ENCODE measurements at places on chromosomes 2 and 18.

GRCh38 chr2:170371231-170371998 lies 193.5 kb downstream of the MYO3B start:
- no peak for DNase-seq

- peak; percentile 64 for DNase-seq
Observed at GRCh38 chr2:207734264-207734635, 22.8 kb downstream of the CCNYL1 start.

GRCh38 chr18:31646332-31647126 lies 37.9 kb downstream of the B4GALT6 start:
- DNase-seq, result no peak

DNA sequence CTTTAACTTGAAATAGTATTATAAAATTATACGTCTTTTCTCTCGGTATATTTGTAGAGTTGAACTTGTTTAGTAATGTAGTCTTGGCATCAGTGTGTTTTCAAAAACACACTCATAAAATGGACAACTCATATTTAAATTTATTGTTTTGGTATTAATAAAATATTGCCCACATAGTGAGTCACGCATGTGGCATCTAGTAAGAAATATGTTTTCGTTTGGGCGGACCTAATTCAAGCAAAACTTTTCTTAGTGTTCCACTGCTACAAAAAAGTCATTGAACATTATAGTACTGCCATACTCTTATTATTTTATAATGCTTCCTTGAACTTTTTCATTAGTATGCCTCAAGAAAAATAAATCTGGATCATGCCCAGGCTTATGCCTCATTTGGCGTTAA lies 31.1 kb upstream of the FAM237A start:
- DNase-seq, result no peak

DNA sequence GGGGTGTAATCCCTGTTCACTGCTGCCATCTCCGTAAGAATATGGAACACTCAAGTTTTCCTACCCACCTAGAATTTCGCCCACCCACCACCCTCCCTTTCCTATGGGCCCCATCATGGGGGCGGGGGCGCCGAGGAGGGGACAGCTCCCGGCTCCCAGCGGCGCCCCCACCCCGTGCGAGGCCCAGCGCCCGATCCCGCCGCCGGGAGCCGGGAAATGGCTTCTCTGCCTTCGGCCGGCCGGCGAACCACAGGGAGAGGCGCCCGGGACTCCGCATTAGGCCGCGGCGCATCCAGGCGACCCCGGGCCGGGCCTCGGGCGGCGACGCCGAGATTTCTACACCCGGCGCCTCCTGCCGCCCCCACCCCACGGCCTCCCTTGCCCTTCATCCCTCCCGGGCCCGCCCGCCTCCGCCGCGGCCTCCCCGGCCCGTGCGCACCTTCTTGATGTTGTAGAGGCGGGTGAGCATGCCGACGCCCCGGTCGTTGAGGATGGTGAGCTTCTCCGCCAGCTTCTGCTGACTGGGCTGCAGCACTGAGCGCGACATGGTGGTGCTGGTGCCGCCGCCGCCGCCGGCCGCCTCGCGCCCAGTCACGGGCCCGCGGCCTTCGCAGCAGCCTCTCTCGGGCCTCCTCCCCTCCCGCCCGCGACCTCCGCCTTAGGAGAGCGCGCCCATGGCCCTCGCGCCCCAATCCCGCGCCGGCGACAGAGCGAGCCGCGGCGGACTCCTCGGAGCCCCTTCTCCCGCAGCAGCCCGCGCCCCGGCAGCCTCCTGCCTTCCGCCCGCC lies 510 bp downstream of the NCKAP1 start:
- DNase-seq, result no peak

- DNase-seq, result peak; percentile 63
Observed at GRCh38 chr2:44392338-44392943, 30.7 kb downstream of the CAMKMT start.

- peak; percentile 13 for DNase-seq
Observed at GRCh38 chr2:120476141-120476540, 130.2 kb downstream of the INHBB start.

- no peak for DNase-seq
Observed at GRCh38 chr2:240594511-240595380, 8.2 kb downstream of the CAPN10 start.

- no peak for DNase-seq
Observed at GRCh38 chr2:108993095-108993937, 4.3 kb upstream of the EDAR start.

DNA sequence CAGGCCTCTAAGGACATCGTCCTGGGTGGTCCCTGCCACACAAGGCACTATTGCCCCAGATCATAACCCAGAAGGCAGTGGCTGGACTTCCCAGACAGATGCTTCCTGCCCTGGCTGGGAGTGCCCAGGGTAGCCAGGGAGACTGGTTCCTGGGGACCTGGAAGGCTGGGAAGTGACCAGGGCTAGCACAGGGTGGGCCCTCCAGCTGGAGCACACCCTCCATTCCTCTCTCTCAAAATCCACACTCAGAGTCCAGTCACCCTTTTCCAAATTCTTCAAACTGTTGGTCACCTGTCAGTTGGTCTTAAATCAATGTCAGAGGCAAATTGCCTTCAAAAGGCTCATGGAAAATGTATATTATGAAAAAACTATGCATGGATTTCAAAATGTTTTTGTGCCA lies 11.6 kb upstream of the TUBB6 start:
- no peak for DNase-seq

GRCh38 chr2:167752734-167753133 lies 494.7 kb downstream of the STK39 start:
- no peak for DNase-seq

GRCh38 chr2:8371653-8372052 lies 310.2 kb upstream of the ID2 start:
- DNase-seq, result no peak

- DNase-seq, result no peak
Observed at GRCh38 chr2:150109912-150110311, 377.6 kb downstream of the RND3 start.

GRCh38 chr2:98604547-98604946 lies 3.8 kb downstream of the COA5 start:
- no peak for DNase-seq

GRCh38 chr2:62653582-62654422 lies 51.7 kb upstream of the EHBP1 start:
- DNase-seq, result no peak

- DNase-seq, result no peak
Observed at GRCh38 chr18:2672872-2673271, 17.3 kb downstream of the SMCHD1 start.

GRCh38 chr2:175568109-175568730 lies 386.7 kb upstream of the ATP5MC3 start:
- DNase-seq, result no peak

DNA sequence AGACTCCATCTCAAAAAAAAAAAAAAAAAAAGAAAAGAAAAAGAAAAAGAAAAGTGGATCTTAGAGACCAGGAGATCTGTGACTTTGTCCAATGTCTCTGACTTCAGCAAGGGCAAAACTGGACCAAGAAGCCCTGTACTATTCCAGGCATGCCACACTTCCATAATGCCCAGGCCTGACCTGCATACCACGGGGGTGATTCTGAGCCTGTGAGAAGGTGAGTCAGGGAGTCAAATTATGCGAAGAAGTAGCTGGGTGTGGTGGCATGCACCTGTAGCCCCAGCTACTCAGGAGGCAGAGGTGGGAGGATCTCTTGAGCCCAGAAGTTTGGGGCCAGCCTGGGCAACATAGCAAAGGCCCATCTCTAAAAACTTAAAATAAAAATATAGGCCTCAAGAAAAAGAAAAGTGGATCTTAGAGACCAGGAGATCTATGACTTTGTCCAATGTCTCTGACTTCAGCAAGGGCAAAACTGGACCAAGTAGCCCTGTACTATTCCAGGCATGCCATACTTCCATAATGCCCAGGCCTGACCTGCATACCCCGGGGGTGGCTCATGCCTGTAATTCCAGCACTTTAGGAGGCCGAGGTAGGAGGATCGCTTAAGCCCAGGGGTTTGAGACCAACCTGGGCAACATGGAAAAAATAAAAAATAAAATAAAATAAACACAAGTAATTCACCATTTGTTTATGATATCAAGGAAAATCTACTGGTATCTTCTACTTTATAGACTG lies 12.2 kb upstream of the PUM2 start:
- no peak for DNase-seq

GRCh38 chr18:57954935-57955334 lies 89.1 kb upstream of the NEDD4L start:
- no peak for DNase-seq

- DNase-seq, result no peak
Observed at GRCh38 chr2:122851972-122852531, 1096.6 kb downstream of the TSN start.

- DNase-seq, result no peak
Observed at GRCh38 chr2:163600801-163601200, 135.0 kb downstream of the FIGN start.

DNA sequence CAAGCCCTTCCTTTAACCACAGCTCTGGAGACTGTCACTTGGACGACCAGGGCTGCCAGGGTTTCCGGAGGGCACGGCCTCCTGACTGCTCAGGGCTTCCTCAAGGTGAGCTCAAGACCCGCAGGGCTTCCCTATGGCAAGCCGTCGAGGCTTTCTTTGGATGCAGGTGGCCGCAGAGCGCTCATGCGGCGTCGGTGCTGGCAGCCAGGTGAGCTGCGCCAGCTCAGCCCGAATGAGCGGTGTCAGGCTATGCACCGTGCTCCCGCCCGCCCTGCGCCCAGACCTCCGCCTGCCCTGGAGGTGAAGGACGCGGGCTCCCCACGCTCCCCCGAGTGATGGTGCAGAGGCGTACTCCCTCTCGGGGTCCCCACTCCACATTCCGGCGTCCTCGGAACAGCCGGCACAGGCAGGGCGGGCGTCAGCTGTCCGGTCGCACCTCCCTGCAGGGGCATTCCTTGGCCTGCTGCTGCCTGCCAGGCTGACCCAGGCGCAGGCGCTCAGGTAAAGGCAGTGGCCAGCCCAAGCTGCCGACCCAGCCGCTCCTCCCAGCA lies 20.8 kb upstream of the TUBB6 start:
- DNase-seq, result no peak

DNA sequence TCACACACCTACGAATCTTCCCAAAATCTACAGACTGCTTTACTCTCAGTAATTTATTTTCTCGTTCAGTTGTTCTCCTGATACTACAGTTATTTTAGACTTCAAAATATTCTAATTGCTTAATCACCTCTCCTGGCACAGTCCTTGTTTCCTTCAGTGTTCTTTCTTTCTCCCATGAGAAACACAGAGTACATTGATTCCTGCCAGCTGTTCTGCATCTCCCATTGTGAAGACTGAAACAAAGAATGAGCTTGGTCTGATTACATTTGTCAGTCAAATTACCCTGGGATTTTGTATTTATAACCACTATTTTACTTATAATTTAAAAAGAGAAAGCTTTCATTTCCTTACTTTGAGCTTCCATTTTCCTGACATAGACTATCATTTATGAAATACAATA lies 63.9 kb upstream of the TANK start:
- peak; percentile 79 for DNase-seq

- DNase-seq, result no peak
Observed at GRCh38 chr2:157830266-157830665, 45.9 kb downstream of the ACVR1 start.

GRCh38 chr2:205730701-205731582 lies 48.6 kb downstream of the NRP2 start:
- peak; percentile 70 for DNase-seq

GRCh38 chr2:134670955-134671354 lies 47.8 kb downstream of the TMEM163 start:
- DNase-seq, result no peak

DNA sequence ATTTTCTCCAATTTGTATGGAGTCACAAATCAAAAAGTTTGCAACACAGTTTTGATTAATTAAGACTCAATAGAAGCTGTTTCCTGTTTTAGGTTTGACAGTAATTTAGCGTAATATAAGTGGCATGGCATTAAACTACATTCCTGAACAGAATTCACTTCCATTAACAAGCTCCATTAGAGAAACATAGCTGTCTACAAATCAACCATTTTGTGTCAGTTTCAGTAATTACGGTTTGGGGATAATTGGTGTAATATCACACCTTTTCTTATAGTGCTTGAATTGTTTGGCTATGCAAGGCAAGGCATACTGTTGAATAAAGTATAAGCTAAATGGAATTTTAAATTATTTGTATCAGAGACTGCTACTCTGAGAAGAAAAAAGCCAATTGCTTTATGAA lies 585.5 kb downstream of the CBLN2 start:
- DNase-seq, result no peak

DNA sequence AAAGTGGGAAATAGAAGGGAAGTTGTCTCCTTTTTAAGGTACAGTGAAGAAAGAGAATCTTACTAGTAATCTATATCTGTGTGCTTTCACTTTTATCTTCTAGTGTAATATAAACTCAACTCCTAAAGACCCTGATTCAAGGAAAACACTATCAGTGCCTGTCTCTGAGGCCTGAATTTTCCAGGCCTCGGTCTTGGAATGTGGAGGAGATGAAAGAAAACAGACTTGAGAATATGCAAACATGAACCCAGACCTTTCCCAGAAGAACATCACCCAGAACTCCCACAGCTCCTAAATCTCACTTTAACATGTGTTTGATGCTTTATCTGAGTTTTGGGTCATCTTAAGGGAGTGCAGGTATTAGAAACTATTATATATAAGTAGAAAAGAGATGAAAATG lies 51.8 kb downstream of the EPB41L5 start:
- DNase-seq, result no peak

DNA sequence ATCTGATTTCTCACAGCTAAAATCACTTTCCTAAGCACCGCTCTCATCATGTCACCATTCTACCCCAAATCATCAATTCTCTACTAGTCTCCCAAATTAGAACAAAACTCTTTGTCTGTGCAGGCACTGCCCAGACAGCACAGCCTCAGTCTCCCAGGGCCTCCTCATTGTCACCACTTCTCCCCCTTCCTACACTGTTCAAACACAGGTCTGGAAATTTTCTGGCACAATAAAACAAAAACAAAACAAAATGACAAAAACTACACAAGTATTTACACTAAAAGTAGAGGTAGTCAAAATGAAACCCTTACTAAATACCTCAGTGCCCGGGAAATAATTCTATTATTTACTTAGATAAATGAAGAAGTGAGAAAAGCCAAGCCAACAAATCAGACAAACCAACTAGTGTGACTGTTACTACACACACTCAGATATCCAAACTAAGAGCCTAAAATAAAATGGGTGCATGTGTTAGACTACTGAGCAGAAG lies 156.2 kb upstream of the DNMT3A start:
- no peak for DNase-seq

DNA sequence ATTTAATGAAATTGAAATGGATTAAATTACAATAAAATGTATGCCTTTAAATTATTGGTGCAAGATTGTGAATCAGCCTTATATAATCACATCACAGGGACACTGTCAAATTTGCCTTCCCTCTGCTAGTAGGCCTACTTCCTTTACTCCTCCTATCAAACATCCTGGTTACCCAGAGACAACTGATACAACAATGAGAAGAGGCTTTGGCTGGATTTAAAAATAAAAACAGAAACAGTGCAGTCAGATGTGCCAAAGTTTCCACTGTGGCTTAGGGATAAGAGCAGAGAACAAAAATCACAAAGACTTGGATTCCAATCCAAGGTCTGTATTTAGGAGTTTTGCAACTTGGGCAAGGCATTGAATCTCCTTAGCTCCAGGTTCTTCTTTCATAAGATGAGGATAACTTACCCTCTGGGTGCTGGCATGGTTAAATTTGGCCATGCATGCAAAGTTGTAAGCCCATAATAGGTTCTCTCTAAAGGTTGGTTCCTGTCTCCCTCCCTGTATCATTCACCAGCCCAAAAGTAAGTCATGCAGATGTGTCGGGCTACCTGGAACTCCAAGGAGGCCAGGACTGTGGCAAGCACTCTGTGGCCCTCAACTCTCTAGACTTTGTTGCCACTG lies 99.3 kb upstream of the LRATD1 start:
- DNase-seq, result no peak

GRCh38 chr2:154620471-154620870 lies 78.0 kb upstream of the KCNJ3 start:
- DNase-seq, result no peak

Data from fibroblast of the aortic adventitia (primary cell).